ENCODE measurements at places on chromosomes 2 and 18.

GRCh38 chr18:57965246-57965645 lies 78.8 kb upstream of the NEDD4L start:
- no peak for DNase-seq

DNA sequence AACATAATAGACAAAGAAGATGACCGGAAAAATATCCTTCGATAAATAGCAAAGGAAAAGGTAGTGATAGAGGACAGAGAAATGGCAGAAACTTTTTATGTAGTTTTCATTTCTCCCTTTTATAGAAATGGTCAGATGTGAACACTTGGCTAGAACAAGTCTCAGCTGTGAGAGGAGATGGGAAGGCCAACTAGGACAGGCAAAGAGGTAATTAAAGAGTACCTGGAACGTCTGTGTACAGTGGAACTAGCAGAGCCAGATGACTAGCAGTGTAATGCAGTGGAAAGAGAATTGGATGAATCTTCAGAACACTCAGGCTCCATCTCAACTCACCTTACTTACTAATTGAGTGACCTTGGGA lies 69.2 kb downstream of the NABP1 start:
- DNase-seq: no peak

DNA sequence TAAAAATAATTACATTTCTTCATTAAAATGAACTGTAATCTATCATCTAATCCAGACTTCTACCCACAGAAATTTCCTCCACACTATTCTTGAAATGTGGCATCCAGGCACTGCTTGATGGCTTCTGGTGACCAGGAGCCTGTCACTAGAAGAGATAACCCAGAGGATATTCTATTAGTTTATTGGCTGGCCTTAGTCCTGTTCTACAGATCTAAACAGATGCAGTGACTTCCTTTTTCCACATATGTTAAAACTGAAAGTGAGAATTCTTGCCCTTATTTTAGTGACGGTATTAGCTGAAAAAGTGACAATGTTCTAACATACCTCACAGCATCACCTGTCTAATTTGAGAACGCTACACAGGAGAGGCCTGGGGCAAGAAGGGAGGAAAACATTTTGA lies 775.4 kb downstream of the TSN start:
- no peak for DNase-seq

DNA sequence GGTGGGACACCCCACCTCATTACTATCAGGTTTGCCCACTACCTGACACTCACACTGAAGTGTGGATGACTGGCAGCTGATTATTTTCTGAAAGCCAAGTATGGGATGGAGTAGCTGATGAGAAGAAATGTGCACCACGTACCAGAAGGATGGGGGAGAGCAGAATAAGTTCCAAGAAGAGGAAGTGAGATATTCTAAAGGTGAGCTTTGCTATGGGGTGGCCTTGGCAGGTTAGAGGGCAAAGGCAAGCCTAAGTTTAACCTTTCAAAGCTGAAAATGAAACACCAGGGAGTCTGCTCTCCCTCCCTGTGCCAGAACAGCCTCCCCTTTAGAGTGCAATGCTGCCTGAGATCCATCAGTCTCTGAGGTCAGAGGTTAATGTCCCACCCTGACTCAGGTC lies 196.1 kb upstream of the OSR1 start:
- DNase-seq: no peak

- DNase-seq: no peak
Measured at GRCh38 chr18:33924576-33924975, 300.1 kb downstream of the NOL4 start.

- DNase-seq: no peak
Measured at GRCh38 chr18:46141199-46141598, 37.0 kb downstream of the HAUS1 start.
